ENCODE measurements at places on chromosomes 4 and X.

DNA sequence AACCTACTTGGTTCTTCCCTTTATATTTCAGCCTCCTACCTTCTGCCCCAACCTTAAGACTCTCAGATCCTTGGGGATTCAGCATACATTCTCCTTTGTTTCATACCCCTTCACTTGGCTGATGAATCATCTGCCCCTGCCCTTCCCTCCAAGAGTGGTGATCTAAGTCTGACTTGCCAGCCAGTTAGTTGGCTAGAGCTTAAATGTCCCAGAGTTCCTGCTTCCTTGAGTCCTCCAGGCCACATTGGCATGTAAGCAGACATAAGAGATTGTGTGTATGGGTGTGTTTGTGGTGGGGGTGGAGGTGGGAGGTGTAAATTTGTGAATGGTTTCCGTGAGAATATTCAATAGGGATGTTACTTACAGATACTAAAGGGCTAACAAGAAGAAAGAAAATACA lies 3.7 kb upstream of the TEX13D start:
- no peak for DNase-seq

DNA sequence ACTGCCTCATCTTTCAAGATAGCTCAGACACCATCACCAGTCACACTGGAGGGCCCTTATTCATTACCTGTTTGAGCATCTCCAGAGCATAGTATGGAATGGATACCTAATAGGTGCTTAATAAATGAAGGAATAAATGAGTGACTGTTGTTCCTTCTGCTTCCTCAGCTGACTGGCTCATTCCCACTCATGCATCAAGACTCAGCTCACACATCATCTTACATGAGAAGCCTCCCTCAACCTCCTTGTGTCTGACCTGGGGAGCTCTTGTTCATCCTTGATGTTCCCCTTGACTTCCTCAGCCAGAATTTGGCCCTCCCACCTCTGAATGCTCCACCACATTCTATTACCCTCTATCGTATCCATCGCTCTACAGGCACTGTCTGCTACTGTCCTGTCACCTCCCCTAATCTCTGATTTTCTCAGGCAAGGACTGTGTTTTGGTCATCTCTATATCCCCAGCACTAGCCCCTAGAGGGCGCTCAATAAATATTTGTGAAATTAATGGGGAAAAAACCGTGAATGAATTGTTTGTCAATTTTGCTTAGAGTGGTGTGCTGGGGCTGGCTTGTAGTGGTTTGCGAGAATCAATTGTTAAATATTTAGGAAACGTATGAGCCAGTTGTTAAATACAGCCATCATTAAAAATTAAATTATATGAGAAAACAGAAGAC lies 88.3 kb downstream of the NHSL2 start:
- peak; percentile 27 for DNase-seq

GRCh38 chr4:76058302-76058701 lies 16.2 kb upstream of the ART3 start:
- no peak for DNase-seq

- no peak for DNase-seq
These were observed 2.8 kb upstream of the SEL1L3 start for GRCh38 chr4:25865586-25865985.

- DNase-seq, result no peak
These were observed 64.2 kb downstream of the IRF2 start for GRCh38 chr4:184409911-184410692.

DNA sequence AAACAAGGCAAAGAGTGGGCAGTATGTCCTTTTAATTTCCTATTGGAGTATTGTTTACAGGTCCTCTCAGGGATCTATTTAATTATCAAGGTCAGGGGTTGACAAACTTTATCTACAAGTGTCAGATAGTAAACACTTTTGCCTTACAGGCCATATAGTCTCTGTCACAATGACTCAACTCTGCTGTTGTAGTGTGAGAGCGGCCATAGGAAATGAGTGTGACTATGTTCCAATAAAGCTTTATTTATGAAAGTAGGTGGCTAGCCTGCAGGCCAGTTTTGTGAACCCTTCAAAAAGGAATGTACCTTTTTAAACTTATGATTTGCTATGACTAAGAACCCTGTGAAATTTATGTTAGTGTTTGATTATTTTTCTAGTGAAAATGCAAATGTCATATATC lies 156.1 kb downstream of the GPAT3 start:
- no peak for DNase-seq

DNA sequence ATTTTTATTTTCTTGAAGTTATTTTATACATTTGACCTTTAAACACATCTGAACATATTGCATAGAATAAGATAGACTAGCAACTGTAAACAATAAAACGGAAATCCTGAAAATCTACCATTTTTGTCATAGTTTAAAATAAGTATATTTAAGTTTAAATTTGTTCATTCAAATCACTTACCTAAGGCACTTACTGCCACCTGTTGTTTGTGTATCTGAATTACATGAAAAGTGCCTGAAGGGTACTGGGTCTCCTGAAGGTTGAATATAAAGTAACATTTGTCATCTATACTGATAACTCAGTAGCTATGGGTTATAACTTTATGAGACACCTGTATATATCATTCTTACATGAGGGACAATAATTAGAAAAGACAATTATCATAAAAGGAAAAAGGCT lies 38.6 kb downstream of the TRPC5 start:
- no peak for DNase-seq

- no peak for DNase-seq
These were observed 286.5 kb upstream of the ADGRL3 start for GRCh38 chr4:60913671-60914070.

GRCh38 chrX:46262304-46262703 lies 282.9 kb downstream of the ZNF674 start:
- no peak for DNase-seq

DNA sequence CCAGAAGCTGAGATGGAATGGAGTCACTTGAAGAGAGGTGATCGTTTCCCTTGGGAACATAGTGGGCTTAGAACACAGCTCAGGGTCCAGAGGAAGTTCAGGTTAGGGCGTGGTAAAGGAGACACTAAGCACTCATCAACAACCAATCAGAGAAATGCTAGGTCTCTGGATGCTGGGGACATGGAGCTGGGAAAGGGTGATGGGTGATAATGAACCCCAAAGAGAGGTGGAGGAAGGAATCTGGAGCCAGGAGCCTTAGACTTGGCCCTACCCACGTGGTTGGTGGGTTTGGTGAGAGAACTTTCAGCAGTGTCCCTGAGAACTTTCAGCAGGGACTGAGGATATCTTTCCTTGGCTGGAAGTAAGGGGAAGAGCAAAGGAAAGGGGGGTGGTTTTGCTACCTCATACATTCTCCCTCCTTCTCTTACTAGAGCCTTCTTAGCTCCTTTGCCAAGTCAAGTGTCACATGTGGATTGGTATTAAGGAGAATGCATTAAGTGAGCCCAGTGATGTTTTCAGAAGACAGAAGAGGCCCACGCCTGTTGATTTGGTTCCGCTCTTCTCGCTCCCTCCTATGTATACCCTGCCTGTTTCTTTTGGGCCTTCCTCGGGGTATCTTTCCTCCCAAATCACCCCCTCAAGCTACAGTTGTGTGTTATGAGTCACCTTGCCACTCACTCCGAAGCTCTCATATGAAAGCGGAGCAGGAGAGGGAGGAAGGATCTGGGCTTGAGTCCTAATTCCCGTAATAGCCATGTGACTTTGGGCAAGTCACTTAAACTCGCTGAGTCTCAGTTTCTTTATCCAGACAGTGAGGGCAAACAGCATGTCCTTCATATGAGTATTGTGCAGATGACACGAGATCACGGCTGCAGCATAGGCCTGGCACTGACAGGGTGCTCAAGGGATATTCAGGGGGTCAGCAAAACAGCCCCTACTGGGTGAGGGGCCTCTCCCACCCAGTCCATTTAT lies 63.1 kb downstream of the TSC22D3 start:
- peak; percentile 49 for DNase-seq

- DNase-seq, result peak; percentile 85
These were observed 7.6 kb upstream of the OPHN1 start for GRCh38 chrX:68440940-68441339.

DNA sequence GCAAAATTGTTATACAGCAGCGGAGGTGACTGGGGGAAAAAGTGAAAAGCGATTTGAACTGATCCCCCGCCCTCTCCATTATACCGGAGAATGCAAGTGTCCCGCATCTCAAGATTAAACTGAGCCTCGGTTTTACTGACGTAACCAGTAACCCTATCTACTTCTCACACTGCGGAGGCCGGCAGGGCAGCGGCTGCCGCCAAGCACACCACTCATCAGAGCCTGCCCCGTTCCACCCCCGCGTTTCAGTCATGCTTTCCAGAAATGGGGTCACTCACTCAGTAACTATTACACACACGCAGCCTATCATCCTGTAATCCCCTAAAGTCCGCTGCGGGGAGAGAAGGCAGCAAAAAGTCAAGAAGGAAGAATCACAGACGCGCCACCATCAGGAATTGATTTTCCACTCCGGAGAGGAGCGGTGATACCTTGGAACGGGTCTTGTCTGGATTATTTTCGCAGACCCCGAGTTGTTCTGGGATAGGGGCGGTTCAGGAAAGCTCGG lies 1.4 kb downstream of the RPS6KA3 start:
- DNase-seq, result peak; percentile 56

GRCh38 chrX:153688506-153688905 lies 780 bp downstream of the SLC6A8 start:
- DNase-seq, result no peak

GRCh38 chrX:15564981-15565579 lies 35.7 kb downstream of the ACE2 start:
- peak; percentile 76 for DNase-seq

DNA sequence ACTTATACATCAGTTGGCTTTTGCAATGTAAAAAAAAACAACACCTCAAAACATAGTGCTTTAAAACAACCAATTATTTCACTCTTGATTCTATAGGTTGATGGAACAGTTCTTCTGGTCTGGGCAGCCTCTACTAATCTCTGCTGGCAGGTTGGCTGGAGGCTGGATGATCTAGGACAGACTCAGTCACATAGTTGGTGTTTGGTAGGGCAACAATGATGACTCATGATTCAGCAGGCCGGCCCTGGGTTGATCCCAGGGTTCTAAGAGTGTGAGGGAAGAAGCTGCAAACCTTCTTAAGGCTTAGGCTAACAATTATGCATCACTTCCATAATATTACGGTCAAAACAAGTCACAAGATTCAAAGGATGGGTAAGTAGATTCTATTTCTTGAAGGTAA lies 558.2 kb downstream of the ZNF674 start:
- DNase-seq, result no peak

GRCh38 chrX:106973433-106974149 lies 26.4 kb downstream of the MORC4 start:
- no peak for DNase-seq

All from thyroid gland (tissue), 4 donors.